ENCODE measurements at places on chromosomes 7 and 10. TPM values are rescaled to one million over a fixed set of nuclear protein-coding genes. Genes with fewer than 3 reads are reported as not detected.

The ZNF212 gene
- total RNA-seq: 5.8 TPM

The LRIT1 gene
- total RNA-seq: not detected

The HOXA10 gene
- total RNA-seq: not detected

The ZNF3 gene
- 16.3 TPM for total RNA-seq

The TRIM50 gene
- not detected for total RNA-seq

The MMP21 gene
- total RNA-seq: not detected

The CREB5 gene
- total RNA-seq: 9.2 TPM

The NPFFR1 gene
- total RNA-seq: not detected

The ZNF398 gene
- 13.1 TPM for total RNA-seq

The BLNK gene
- total RNA-seq: not detected

Data from epithelial cell of alveolus of lung (primary cell).